CD4-positive, alpha-beta T cell treated with Interleukin-15 for 4 hours (primary cell): ENCODE measurements at places on chromosomes 2 and 18.

GRCh38 chr2:458425-458815 lies 170.5 kb upstream of the ALKAL2 start:
- DNase-seq = no peak

DNA sequence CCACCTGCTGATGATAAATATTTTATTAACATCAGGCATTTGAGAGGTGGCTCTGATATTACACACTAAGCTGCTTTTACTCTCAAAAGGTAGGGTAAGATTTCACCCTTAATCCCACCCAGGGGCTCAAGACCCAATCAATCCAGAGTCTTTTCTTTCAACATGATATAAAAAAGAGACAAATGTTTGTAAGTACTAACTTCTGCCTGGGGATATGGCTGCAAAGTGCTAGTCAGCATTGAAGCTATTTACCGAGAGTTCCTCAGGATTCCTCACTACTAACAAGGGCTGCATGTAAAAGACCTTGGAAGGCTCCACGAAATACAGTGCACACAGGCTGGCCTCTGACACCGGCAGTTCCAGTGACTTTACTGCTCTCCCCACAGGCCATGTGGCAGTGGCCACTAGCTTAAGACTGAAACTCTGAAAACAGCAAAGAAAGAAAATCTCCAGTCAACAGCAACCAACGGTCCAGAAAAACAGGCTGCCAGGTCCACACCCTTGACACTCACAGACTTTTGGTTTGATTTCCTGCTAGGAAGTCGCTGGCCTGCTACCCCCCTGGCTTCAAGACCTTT lies 11.2 kb downstream of the MREG start:
- DNase-seq = no peak

- DNase-seq = no peak
These were observed 78.9 kb downstream of the NRXN1 start for GRCh38 chr2:50953021-50953420.

DNA sequence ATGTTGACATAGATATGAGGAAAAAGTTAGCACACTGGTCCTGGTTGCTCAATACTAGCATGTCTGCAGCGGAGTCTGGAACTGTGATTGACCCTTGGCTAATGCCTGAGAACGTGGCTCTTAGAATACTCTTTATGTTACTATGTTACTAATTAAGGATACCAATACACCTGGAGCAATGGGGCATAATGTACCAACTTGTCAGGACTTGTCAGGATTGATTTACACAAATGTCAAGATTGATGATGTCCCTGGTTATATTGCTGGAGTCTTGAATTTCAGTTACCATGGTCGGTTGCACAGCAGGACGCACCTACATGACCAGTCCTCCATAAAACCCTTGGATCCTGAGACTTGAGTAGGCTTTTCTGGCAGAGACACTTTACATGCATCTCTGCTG lies 810.9 kb downstream of the CPS1 start:
- DNase-seq = no peak

- no peak for DNase-seq
These were observed 237.5 kb downstream of the LOXHD1 start for GRCh38 chr18:46419391-46420141.

DNA sequence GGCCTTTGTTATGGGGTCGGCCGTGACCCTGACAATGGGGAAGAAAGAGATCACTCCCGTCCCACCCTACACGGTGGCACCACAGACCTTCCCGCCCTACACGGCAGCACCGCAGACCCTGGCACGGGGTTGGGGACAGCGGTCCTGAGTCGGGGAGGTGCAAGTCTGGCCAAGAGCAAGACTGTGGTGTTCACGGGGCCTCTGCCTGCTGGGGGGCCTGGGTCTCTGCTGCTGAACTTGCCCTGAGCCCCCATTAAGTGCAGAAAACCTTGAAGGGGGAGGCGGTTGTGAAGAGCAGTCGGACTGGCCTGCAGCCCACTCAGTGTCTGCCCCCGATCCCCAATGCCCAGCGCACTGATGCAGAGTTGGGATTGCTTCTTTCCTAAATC lies 75.9 kb downstream of the SLC66A2 start:
- DNase-seq = no peak

DNA sequence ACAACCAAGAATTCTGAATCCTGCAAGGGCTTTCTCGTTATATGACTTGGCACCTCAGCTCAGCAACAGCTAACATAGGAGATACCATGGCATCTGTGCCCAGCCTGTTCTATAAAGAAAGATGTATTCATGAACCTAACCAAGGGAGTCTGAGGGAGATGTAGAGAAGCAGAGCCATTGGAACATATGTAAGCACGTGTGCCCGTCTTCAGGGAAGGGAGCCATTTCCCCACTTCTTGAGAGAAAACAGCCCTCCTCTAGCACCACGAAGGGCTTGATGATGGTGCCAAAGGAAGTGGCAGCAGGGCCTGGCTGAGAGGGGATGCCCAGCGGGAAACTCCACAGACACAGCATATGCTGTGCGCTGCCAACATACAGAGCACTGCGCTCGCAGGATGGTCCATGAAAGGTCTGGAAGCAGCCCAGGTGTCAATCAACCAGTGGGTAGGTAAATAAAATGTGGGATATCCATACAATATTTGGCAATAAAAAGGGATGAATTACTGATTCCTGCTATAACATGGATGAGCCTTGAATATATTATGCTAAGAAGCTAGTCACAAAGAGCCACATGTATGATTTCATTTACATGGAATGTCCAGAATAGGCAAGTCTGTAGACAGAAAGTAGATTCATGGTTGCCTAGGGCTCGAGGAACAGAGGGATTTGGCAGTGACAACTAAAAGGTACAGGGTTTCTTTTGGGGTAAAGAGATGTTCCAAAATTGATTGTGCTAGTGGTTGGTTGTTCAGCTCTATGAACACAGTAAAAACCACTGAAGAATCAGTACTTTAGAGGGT lies 16.1 kb downstream of the TMEM247 start:
- no peak for DNase-seq

- no peak for DNase-seq
These were observed 133.0 kb upstream of the EML6 start for GRCh38 chr2:54590216-54591120.

DNA sequence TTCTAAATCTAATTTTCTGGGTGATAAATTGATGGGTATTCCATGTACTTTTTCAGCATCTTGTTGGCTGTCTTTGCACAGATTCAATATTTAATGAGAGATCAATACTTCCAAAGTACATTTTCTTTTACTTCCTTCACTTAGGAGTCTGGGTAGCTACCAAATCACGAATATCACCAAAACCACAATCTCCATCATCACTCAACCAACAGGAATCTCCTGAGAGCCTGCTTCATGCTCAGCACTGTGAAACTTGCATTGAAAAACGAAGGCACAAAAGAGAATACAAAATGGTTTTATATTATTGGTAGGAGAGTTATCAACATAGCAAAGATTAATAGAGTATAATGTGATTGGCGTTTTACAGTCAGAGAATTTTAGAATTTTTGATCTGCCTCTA lies 261.5 kb upstream of the DSEL start:
- DNase-seq = no peak

DNA sequence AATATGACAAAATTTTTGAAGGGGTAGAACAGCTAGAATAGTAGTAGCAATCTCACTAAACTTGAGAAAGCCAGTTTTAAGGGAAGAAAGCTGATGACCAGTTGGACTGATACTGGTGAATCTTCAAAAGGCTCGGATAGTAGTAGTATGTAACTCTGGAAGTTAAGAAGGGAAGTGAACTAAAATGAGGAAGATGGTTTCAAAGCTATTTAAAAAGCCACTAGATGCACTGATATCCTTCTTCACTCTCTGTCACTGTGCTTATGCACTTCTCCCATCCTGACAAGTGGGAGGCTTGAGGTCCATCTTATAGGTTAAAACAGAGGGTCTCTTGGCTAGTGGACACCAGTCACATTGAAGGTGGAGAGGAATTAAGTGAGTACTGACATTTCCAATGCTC lies 141.1 kb downstream of the NCOA1 start:
- DNase-seq = no peak

DNA sequence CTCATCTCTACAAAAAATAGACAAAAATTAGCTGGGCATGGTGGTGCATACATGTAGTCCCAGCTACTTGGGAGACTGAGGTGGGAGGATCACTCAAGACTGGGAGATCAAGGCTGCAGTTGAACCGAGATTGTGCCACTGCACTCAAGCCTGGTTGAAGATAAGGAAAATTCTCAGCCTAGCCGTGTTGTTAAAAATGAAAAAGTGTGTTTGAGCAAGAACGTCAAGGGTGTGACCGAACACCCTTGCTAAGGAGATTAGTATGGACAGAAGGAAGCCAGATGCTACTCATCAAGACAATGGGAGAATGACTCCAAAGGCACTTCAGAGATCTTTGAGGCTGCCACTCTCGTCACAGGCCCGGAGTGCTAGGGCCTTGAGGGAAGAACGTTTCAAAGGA lies 70.0 kb upstream of the NDUFV2 start:
- no peak for DNase-seq

- no peak for DNase-seq
These were observed 774.3 kb upstream of the TMEFF2 start for GRCh38 chr2:192969055-192969454.

DNA sequence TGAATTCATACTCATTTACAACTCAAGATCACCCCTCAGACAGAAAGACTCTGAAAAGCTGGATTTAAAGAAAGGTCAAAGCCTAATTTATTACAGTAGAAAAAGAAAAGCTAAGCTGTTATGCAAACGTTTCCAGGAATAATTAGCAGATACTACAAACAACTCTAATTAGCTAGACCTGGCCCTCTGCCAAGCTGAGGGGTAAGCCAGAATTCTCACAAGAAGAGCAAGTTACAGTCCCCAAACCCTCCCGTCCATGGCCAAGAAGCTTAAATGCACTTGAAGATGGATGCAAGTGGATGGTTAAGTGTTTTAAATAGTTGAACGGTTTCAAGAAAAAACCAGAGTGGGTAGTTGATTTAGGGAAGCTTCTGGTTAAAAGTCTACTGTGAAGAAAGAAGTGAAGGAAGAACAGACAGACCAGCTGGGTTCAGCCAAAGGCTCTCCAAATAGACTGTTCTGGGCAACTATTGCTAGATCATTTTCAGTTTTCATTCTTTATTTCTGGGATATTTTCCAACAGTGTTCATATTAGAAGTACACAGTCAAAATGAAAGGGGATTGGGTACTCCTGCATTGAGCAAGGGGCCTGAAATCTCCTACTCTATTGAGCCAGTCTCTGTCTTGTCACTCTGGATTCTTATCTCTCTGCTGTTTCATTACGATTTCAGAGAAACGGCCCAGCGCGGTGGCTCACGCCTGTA lies 4.8 kb downstream of the LMAN2L start:
- no peak for DNase-seq

DNA sequence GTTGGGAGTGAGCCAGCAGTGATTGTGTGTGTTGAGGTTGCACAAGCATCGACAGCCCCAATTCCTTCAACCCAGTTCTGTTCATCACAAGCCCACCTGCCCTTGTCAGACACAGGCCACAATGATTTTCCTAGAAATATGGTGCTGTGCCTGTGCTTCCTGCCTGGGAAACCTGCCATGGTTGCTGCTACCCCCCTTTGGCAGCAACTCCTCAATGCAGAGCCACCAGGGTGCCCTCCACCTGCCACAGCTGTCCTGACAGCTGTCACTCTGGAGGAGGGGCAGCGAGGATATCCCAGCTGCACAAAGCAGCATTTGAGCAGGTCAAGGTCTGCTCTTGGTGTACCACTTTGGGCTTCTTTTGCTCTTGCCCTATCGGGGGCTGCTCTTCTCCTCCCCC lies 27.1 kb downstream of the SMIM21 start:
- DNase-seq = no peak

DNA sequence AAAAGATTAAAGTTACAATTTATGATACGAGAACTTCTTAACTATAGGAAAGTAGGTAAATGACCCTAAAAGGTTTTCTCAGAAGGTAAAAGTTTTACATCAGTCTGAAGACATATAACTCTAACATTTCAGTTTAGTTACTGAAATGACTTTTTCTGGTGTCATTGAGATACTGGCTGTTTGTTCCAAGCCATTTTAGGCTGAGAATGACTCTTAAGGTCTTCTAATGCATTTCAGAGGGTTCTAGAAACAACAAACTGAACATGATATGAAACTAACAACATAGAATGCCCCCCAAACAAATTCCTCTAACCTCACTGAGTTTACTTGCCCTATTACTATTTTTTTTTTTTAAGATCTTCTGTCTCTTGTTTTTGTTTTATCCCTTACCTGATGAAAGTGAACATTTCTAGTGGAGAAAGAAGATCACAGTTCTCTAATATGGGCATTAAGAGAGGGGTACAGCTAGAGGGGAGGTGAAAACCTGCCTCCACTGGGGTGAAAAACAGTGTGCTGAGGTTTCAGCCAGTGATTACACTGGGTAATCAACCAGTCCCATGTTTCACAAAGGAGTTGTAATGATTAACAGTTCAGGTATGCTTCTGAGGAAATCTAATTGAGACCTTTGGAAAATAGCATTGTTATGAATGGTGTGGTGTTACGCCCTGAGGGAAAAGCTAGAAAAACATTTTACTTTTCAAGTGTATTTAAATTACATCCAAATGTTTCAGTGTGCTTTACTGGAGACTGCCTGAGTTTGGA lies 11.2 kb downstream of the NABP1 start:
- no peak for DNase-seq

GRCh38 chr2:205740381-205740780 lies 58.1 kb downstream of the NRP2 start:
- DNase-seq = no peak

DNA sequence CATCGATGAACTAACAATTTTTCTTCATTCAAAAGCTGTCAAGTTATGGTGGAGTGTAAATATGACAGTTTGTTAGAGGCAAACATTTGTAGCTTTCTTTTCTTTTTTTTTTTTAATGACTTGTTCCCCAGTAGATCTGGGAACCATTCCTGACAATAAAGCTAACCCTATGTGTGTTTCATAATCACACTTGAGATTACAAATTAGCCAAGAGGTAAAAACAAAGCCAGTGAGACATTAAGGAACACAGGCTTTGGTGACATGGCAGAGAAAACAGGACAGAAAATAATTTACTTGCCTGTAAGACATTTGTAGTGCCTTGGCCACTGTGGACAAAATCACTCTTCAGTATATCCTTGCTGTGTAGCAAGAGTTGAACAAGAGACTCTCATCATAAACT lies 135.9 kb downstream of the UBE2E3 start:
- no peak for DNase-seq
